ENCODE measurements at places on chromosomes 7 and 10.

- DNase-seq: no peak
These were observed 21.5 kb upstream of the TMEM213 start for GRCh38 chr7:138776166-138776833.

GRCh38 chr7:68146983-68147382 lies 1150.3 kb downstream of the TYW1 start:
- no peak for DNase-seq

- DNase-seq: no peak
These were observed 972 bp upstream of the CXCL12 start for GRCh38 chr10:44385696-44386441.

DNA sequence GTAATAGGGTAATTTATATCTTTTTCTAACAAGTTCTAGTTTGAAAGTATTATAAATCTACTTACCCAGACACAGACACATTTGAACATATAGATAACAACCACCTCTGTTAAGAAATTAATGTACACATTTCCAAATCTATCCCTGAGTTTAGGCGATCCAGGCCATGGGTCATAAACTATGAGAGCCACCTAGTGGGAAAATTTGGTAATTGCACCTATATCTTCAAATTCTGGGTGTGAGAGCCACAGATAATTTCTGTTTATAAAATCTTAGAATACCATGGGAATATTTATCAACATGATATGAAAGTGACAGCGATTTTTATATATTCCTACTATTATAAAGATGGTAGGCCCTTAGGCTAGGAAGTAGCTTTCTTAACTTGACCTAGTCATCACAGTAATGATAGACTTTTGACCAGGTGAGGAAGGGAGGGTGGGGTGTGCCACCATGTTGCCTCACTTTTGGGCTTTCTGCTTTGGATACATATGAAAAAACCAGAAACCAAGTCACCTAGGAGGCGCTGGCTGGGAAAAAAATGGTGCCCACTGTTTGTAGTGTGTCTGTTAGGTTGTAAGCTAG lies 8.0 kb upstream of the EPHA1 start:
- DNase-seq: no peak

DNA sequence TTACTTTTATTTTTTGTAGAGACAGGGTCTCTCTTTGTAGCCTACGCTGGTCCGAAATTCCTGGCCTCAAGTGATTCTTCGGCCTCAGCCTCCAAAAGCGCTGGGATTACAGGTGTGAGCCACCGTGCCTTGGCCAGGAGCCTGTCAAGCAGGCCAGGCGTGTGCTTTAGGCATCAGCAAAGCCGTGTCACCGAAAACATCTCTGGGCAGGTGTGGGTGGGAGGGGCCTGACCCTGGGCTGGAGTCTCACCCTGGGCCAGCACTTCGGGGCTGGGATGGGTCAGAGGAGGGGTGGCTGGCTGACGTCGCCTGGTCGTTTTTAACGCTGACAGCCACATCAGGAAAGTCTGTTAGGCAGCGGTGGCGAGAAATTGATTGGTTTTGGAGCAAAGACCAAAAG lies 80.9 kb downstream of the UNCX start:
- no peak for DNase-seq

All from activated CD4-positive, alpha-beta T cell treated with anti-CD3 and anti-CD28 coated beads for 24 hours (primary cell).